ENCODE measurements at places on chromosomes 13 and 19. TPM values are rescaled to one million over a fixed set of nuclear protein-coding genes. Genes with fewer than 3 reads are reported as not detected.

GRCh38 chr13:48876289-48876688 lies 99.4 kb upstream of the FNDC3A start:
- no peak for DNase-seq

GRCh38 chr19:53019684-53020083 lies 6.0 kb downstream of the ERVV-1 start:
- no peak for DNase-seq

DNA sequence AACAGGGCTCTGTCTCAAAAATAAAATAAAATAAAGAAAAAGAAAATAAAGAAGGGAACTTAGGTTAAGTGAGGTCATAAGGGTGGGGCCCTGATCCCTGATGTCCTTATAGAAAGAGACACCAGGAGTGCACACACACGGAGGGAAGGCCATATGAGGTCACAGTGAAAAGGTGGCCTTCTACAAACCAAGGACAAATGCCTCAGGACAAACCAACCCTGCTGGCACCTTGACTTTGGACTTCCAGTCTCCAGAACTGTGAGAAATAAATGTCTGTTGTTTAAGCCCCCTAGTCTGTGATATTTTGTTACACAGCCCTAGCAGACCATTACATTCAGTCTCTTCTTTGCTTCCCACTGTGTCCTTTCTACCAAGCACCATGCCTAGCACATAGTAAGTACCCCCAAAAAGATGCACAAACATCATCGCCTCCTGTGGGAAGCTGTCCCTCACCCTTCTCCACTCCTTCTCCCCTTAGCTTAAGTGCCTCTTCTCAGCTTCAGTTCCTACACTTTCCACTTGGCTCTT lies 8.4 kb upstream of the ZBTB32 start:
- DNase-seq = no peak

DNA sequence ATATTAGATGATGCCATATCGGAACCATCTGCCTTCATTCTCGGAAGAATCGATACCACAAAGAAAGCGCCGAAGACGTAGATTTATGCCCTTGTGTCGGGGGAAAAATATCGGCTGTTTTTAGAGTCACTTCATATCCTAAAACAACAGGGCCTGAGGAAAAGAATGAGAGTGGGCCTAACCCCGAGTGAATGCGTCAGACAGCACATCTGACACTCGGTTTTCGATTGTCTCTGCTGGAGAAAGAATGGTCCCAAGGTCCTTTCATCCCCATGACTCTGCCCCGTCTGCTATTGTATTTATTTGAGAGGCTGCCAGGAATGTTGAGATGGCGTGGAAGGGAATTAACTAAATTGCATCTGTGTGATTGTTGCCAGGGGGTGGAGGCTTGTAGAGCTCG lies 46.1 kb downstream of the CHST8 start:
- DNase-seq = no peak

DNA sequence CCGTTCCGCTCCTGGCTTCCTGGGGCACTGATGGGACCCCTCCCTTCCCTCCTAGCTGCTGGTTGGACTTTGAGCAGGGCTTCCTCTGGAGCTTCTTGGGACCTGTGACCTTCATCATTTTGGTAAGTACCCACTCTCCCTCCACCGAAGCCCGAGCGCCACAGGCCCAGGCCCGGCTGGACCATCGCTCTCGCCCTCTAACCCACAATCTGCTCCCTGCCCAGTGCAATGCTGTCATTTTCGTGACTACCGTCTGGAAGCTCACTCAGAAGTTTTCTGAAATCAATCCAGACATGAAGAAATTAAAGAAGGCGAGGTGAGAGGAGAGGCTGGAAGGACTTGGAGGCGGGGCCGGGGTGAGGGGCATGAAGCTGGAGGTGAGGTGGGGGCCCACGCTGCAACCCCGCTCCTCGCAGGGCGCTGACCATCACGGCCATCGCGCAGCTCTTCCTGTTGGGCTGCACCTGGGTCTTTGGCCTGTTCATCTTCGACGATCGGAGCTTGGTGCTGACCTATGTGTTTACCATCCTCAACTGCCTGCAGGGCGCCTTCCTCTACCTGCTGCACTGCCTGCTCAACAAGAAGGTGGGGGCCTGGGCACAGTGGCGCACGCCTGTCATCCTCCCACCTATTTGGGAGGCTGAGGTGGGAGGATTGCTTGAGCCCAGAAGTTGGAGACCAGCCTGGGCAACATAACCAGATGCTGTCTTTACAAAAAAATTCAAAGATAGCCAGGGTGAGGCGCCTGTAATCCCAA lies 12.3 kb downstream of the DDX39A start:
- DNase-seq = no peak

DNA sequence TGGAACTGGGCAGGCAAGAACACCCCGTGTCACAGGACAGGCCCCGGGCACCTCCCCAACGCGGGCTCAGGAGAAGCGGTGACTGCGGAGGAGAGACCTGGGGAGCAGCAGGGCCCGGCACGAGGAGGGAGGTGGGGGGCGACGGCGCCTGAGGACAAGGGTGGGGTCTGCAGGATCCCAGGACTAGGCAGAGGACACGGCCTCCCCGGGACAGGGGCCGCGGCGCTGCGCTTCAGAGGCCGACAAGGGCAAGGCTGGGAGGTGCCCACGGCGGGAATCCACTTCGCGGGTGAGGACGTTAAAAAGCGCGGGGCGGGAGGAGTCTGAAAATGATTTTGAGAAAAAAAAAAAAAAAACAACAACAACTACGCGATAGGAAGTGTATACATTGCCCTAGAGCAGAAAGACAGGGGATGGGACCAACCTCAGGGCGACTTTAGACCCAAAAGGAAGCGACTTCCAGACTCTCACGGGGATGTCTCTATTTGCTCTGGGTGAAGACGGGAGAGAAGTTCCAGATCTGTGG lies 44.9 kb downstream of the ZNF611 start:
- peak; percentile 41 for DNase-seq

- DNase-seq = peak; percentile 32
These were observed 553.5 kb downstream of the MYO16 start for GRCh38 chr13:109182777-109183465.

- DNase-seq = no peak
These were observed 339.5 kb downstream of the DCT start for GRCh38 chr13:94140027-94140426.

DNA sequence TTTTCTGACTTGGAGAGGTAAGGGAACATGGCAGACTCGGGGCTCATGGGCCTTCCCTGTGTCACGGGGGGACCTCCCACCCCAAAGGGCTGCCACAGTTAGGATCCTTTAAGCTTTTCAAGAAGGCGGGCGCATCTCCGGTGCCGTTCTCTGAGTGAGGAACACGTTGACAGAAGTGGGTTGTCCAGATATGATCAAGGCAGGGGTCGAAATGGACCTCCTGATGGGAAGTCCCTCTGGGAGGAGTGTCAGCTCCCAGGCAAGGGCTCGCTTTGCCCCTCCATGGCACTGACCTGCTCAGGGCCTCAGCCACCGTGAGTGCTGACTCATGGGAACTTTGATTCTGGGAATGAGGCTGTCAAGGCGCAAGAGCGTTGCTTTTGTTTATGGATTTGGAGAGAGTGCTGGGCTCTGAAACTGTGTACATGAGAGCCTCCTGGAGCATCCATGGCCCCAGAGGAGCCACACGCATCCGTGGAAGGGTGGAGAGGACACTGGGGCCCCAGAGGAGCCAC lies 6.5 kb upstream of the TEX29 start:
- DNase-seq = no peak

The CXCL17 gene
- not detected for total RNA-seq

The TPTE2 gene
- total RNA-seq = not detected

The CEACAM16 gene
- not detected for total RNA-seq

The NAT14 gene
- 23.2 TPM for total RNA-seq

The ZNF790 gene
- total RNA-seq = 4.0 TPM

The ZNF835 gene
- total RNA-seq = 1.3 TPM

The HIPK4 gene
- under 0.01 TPM for total RNA-seq

The VSIG10L gene
- total RNA-seq = 1.1 TPM
